Gastroesophageal sphincter (tissue), 4 donors: ENCODE measurements at places on chromosomes 2 and 18. TPM values are rescaled to one million over a fixed set of nuclear protein-coding genes. Genes with fewer than 3 reads are reported as not detected.

DNA sequence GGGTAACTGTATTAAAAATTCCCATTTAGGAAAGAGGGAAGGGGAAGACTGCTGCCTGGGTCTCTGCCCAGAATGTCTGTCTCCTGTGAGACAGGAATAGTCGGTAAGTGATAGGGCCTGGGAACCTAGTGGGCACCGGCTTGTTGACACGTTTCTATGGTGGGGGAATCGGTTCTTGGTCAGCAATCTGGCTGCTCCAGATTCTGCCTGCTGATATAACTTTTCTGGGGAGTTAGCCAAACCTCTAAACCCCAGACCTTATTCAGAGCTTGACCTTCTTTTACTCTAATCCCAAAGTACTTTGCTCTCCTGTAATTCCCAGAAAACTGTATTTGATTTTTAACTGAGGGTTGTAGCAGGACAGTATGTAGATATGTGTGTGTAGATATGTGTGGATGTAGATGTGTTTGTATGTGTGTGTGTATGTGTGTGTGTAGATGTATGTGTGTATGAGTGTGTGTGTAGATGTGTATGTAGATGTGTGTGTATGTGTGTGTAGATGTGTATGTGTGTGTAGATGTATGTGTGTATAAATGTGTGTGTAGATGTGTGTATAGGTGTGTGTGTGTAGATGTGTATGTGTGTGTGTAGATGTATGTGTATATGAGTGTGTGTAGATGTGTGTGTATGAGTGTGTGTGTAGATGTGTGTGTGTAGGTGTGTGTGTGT is 61.8 kb upstream of the TXNDC2 start:
- ATAC-seq, result no peak

The FOXD4L1 gene
- total RNA-seq, result 0.50 TPM

GRCh38 chr18:28404694-28405093 is 227.8 kb upstream of the CDH2 start:
- no peak for ATAC-seq

DNA sequence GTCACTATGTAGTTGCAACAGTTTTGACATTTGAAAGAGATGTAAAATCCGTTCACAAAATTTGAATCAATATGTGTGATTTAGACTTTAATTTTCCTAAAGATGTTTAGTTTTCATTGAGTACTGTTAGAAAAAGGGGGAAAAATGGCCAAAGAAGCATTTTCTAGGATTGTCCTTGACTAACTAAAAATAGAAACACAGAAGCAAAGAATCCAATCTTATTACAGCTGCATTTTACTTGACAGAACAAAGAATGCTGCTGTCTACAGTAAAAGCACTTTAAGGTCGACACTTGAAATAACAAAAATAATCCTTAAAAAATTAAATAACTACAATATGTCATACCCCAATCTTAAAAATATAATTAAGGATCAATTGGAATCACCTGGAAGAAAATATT is 48.9 kb downstream of the FRZB start:
- no peak for ATAC-seq

The ASB3 gene
- total RNA-seq, result 19.0 TPM

- peak; percentile 27 for ATAC-seq
Measured at GRCh38 chr18:74378179-74378682, 62.6 kb downstream of the C18orf63 start.

DNA sequence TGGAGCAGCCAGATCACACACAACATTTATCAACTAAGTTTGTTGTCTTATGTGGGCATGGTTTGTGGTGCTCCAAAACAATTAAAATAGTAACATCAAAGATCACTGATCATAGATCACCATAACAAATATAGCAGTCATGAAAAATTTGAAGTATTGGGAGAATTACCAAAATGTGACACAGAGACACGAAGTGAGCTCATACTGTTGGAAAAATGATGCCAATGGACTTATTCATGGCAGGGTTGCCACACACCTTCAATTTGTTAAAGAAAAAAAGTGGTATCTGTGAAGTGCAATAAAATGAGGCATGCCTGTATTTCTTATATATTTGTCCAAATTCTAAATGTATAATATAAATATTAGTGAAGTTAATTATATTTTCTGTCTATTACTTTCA is 42.9 kb upstream of the CABYR start:
- ATAC-seq, result no peak

The CFAP221 gene
- total RNA-seq, result not detected

DNA sequence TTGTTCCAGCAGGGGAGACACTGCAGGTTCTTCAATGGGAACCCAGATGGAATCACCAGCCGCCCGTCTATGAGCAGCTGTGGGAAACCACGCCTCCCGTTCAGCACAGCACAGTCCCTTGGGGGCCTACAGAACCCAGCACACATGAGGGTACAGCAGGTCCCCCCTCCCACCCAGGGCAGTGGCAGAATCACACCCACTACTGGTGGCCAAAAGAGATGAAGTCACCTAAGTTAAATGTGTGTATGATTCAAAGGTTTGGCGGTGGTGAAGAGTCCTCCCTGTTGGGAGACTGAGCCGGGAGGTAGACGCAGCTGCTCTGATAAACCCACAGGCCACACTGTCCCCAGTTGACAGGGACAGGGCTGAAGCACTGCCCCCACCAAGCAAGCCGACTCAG is 44.3 kb downstream of the L3MBTL4 start:
- ATAC-seq, result peak; percentile 21

The CHRND gene
- not detected for total RNA-seq

The ZSWIM2 gene
- not detected for total RNA-seq

DNA sequence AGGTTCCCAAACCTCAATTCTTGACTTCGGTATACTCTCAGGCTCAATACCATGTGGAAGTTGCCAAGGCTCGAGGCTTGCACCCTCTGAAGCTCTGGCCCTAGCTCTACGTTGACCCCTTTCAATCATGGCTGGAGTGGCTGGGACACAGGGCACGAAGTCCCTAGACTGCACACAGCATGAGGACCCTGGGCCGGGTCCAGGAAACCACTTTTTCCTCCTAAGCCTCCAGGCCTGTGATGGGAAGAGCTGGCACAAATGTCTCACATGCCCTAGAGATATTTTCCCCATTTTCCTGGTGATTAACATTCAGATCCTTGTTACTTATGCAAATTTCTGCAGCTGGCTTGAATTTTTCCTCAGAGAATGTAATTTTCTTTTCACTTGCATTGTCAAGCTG is 45.1 kb upstream of the CALCRL start:
- no peak for ATAC-seq

The SLC66A3 gene
- 43.9 TPM for total RNA-seq
